Kasumi-1 (cell line): ENCODE measurements at places on chromosomes 2 and 18.

DNA sequence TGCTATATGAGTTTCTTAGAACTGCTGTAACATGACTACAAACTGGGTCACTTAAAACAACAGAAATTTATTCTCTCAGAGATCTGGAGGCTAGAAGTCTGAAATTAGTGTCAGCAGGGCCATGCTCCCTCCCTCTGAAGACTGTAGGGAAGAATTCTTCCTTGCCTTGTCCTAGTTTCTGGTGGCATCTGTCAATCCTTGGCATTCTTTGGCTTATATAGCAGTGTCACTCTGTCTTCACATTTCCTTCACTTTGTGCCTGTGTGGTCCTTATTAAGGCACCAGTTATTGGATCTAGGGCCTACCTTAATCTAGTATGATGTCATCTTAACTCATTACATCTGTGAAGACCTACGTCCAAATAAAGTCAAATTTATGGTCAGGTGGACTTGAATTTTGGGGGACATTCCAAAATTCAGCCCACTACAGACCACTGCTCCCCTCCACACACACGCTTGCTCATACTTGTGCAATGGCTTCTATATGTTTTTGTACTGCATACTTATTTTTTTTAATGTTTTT lies 7.6 kb downstream of the ZC3H15 start:
- DNase-seq: no peak

- DNase-seq: peak; percentile 23
Measured at GRCh38 chr2:62196278-62196901, 475 bp downstream of the B3GNT2 start.

DNA sequence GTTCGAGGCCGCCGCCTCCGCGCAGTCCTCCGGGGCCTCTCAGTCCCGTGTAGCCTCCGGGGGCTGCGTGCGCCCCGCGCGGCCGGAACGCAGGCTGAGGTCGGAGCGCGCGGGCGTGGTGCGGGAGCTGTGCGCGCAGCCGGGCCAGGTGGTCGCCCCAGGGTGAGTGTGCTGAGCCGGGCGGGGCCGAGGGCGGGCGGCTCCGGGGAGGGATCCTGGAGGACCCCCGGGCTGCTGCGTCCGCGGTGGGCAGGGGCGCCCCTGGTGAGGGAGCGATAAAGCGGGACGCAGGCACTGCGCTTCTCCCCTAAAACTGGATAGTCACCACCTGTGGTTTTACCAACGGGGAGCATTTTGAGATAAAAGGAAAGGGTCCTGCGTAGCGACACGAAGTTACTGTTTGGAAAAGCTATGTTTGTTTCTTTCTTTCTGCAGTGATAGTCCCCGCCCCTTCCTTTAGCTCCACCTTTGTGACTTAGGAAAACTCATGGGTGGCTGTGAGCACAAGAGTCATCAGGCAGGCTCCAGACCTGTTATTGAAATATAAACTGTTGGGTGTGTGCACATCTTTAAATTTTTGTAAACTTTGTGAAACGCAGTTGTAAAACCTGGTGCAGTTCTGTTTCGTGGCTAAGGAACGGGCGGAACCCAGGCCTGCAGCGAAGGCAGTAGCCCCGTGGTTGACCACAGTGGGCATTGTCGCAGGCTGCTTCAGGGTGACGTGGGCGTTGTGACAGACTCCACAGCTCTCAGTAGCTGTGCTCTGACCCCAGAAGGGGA lies 687 bp downstream of the CTDP1 start:
- DNase-seq: peak; percentile 53

DNA sequence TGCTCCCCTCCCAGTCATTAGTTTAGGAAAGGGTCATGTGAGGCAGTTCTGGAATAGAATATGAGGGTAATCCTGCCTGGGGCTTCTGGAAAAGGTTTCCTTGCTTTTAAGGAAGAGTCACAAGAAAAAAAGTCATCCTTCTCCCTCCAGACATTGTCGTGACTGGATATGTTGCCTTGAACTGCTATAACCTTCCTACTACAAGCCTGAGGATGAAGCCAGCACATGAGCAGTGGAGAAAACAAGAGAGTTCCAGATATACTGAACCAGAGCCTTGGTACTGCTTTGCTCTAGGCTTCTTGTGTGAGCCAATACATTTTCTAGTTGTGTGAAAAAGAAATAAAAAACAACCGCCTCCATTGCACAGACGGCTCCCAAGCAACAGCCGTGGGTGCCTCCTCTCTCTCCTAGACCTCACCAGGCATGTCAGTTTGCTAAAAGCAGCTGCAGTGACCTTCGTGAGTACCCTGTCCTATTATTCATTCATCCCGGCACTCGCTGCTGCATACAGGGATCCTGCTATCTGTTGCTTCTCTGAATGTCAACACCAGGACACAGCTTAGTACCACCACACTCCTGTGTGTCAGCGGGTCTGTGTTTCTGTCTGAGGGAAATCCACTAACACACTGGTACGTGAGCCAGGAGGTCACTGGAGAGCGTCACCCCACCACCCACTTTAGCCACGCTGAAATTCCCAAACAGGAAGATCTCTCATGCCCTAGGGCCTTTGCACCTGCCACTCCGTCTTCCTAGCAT lies 186.7 kb downstream of the KLHL29 start:
- no peak for DNase-seq

DNA sequence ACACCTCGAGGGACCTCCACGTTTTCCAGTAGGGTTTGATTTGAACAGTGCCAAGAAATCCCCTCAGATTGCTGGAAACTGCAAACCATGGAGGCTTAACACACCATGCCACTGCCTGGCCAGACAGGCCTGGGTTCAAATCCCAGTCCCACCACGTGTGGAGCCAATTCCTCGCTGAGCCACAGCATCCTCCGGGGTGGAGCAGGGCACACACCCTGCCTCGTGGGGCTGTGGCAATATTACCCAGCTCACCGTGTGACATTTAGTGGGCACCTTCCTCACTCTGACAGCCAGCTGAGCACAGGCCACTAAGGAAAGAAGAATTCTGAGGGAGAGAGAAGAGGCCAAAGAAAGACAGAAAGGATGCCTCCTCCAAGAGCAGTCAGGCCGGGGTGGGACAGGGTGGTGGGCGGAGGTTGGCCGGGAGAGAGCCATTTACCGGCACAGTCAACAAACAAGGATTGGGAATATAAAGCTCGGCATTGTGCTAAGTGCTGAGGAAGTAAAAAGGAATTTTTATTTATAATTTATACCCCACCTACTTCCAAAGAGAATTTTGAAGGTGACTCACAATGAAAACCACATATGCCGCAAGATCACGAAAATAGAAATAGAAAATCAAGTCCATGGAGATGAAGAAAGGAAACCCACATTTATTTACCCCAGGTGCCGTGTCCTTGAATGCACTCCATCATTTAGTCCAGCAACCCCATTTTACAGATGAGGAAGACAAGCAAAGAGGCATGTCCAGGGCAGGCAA lies 111.5 kb downstream of the MCFD2 start:
- DNase-seq: no peak

- DNase-seq: no peak
Measured at GRCh38 chr2:142472382-142472781, 341.6 kb upstream of the LRP1B start.

GRCh38 chr2:8357738-8358518 lies 323.9 kb upstream of the ID2 start:
- DNase-seq: no peak

GRCh38 chr2:28399956-28400355 lies 7.3 kb downstream of the FOSL2 start:
- DNase-seq: no peak
